ENCODE measurements at places on chromosomes 3 and 15.

DNA sequence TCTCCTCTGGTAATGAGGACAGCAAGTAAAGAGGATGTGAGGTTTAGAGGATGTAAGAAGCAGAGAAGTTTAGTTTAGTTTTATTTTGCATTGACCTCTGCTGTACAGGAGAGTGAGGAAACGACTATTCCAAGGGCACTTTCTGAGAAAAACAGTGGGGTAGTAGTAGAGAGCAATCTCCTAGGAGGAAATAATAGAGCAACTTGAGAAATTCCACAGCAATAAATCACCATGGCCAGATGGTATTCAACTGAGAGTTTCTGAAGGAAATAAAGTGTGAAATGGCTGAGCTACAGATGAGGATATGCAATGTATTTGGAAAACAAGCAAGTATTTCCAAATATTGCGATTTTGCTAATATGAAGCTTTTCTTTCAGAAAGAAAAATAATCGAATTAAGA is 118.9 kb downstream of the DPH6 start:
- DNase-seq: no peak

DNA sequence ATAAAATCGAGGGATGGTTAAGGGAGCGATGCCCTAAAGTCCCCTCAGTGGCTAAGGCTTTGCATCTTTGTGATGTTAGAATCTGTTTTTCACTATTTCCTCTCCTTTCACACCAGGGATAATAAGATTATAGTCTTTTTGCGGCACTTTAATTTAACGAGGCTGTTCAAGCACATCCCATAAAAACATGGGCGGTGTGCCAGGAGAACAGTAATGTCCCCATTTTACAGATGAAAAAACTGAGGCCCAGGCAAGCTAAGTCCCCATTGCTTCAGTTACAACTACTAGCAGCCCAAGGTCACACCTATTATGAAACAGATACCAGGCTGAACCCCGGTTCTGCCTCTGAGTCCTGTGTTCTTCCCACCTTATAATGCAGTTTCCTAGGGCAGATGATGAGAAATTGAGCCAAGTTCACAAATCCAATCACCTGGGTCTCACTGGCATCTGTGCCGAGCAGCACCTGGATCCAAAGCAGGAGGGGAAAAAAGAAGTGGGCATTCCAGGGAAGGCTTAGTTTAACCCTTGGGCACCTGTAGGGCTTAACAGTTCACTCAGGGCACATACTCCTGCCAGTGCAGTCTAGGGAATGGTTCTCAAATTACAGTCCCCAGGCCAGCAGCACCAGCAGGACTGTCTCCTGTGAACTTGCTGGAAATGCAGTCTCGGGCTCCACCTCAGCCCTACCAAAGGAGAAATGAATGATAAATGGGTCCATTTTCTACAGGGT is 169.3 kb downstream of the RAB11A start:
- DNase-seq: no peak

DNA sequence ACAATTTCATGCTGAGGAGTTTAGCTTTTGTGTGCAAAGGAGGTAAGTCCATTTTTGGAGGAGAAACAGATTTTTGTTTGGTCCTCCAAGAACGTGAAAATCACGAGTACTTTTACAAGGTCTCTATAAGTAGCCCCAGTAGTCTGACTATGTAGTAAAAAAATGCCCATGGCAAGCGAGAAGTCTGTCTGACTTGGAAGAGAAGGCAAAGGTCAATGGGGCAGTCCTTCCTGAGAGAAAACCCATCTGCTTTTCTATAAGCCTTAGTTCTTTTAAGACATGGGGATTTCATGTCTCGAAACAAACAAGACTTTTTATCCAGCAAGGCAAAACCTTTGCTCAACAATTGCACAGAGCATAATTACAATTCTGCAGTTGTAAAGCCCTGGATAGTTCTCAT is 183.2 kb downstream of the GAP43 start:
- DNase-seq: no peak

- DNase-seq: no peak
These were observed 283.4 kb upstream of the ATP11B start for GRCh38 chr3:182509844-182510460.

- DNase-seq: no peak
These were observed 47.1 kb upstream of the LSAMP start for GRCh38 chr3:116492379-116492778.

DNA sequence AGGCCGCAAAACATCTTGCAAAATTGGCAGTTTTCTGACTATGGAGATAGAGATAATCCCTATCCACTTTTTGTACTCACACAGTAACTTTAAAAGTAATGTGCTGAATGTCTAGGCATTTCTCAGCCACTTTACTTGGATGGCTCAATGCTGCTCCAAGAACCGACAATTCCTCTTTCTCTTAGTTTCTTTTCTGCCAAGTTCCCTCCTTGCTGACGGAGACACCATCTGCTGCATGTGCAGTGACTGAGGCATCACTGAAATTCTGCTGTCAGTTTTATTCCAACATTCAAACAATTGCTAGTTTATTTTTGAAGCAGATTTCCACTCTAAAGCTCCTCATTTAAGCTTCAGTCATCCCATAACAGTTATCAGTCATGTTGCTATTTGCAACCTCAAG is 116.0 kb upstream of the RBMS3 start:
- DNase-seq: no peak

GRCh38 chr3:191781044-191781443 is 320.1 kb downstream of the PYDC2 start:
- DNase-seq: no peak

GRCh38 chr3:13204177-13204581 is 130.9 kb upstream of the IQSEC1 start:
- DNase-seq: no peak

DNA sequence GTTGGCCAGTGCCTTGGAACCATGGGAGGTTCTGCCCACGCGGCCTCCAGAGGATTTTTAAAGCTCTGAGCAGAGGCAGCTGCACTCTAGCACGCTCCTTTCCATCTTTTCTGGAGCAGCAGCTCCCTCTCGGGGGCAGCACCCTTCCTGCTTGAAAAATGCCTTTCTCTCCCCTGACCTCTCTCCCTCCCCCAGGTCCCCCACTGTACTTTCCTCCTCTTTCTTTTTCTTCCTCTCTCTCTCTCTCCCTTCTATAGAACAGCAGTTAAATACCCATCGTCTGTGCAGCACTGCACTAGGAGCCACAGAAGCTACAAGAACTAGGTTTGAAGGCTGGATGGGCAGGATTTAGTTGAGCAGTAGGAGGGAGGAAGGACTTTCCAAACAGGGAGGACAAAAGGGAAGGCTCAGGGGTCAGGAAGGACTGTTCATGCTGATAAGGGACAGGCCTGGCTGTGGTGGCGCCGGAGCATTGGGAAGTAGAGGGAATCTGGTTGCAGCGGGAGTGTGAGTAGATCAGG is 4.4 kb downstream of the ALPK3 start:
- no peak for DNase-seq

DNA sequence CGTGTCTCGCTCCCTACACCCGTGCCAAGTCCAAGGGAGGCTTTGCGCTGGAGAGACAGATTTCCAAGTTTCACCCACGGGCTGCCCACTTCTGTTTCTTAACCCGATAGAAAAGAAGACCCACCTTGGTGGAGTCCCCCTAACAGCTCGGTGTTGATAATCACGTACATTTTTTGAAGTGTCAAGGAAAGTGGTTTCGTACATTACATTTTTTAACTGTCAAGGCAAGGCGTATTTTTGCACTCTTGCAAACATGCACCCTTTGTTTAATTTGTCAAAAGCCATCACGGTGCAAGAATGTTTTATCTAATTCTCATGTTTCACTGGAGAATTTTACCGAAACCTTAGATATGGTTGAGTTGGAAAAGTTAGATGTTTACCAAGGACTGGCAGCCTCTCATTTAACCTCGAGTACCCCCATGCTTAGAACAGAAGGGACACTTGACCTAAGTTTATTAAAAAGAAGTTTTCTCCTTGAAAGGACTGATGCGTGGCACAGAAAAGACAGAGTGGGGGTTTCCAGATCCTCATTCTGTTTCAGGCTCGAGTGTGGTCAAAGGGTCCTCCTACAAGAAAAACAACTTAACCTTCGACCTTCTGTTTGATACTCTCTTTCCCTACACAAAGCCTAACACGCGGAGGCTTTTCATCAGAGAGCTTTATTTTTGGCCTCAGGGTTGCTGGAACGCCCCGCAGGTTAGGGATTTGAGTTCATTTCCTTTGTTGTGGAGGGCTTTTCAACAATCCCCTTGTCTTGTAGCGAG is 882 bp downstream of the GXYLT2 start:
- DNase-seq: no peak

DNA sequence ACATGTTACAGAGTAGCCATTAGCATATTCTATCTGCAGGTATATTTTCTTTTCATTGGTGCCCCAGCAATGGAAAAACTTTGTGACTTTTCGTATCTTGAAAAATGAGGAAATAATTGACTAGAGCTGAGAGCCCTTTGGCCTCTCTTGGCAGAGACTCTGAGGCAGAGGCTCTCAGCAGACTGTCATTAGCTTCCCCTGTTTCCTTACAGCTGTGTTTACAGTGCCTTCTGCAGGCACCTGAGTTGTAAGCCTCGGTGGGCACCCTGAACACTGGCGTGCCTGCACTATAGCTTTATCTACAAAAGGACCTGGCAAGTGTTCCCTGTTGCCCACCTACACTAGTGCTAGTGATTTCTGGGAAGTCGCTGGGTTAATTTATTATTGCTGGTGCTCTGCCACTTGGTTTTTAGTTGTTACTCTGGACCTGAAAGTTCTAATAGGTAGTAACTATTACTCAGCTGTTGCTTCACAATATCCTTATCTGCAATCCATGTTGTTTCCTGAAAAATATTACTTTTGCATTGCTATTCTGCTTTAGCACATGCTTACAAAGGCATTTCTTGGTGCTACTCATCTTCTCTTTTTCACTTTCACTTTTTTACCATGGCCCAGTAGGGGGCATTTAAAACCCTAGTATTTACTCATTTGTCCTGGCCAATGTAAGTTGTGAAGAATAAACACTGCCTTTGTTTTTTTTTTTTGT is 7.8 kb upstream of the GPR171 start:
- no peak for DNase-seq

- no peak for DNase-seq
These were observed 331.4 kb upstream of the WNT5A start for GRCh38 chr3:55818485-55818884.

- no peak for DNase-seq
These were observed 44.1 kb upstream of the TBC1D23 start for GRCh38 chr3:100216713-100217112.
